ENCODE measurements at places on chromosomes 7 and 10. TPM values are rescaled to one million over a fixed set of nuclear protein-coding genes. Genes with fewer than 3 reads are reported as not detected.

- no peak for DNase-seq
Measured at GRCh38 chr10:124221356-124222317, 128.2 kb upstream of the CHST15 start.

GRCh38 chr7:16727736-16728135, 25.8 kb upstream of the TSPAN13 start:
- DNase-seq = no peak

- no peak for DNase-seq
Measured at GRCh38 chr10:948347-948746, 16.8 kb upstream of the LARP4B start.

DNA sequence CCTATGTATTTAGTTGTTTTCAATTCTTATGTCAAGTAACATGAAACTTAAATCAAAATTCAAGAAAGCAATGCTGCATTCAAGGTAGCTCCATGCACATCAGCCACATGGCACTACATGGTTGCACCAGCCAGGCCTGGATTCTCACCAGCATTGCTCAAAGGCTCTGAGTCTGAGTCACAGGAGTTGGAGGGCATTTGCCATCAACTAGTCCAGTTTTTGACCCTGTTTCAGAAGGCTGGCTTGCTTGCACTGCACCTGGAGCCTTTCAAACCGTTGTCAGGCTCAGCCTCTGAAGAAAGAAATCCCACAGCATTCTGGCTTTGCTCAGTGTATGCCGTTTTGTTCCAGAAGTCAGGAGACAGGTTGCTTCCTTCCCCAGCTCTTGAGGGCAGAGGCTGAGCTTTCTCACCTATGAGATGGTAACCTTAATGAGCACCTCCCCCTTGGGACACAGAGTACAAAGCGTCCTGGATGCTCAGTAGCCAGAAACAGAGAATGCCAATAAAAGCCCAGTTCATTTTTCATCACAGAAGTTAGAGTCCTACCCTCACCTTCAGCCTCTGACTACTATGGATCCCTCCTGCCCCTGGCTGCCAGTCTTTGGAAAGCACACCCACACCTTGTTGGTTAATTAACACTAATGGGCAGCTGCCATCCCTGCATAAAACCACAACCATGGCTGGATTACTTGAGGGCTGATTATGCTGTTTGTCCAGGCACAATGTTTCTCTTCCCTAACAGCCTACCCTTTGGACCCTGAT, 288.4 kb upstream of the LRRTM3 start:
- no peak for DNase-seq

GRCh38 chr7:151472644-151473380, 32.9 kb upstream of the CRYGN start:
- DNase-seq = no peak

DNA sequence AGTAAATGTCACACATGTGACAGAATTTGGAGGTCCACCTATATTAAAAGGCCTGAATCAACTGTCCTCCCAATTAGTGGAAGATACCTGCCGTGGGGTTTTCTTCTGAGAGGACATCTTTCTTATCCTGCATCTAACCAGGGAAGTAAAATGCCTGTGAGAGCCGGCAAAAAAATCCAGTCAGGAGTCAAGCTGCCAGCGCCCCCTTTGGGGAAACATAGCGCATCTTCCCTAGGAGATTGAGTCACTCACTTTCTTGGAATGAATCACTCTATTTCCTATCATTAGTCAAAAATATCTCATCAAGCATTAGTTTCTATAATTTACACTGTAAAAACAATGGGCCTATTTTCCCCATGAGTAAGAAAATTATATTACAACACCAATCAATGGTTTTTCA, 66.4 kb upstream of the ANK3 start:
- no peak for DNase-seq

DNA sequence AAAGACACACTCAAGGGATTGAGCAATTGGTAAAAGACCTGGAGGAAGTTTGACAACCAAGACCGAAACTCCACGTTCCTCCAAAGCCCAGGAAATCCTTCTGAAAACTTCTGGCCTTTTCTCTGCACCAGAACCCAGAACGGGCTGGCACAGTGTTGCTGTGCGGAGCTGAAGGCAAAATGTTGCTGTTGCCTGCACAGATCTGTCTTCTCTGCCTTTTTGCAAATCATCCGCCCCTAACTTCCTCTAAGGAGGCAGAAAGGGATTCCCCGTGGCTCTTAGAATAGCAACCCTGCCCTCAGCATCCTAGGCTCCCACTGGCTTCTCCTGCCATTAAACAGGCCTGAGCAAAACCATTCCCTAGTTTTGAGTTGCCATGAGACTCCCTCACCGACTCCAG, 44.9 kb downstream of the FIGNL1 start:
- no peak for DNase-seq

GRCh38 chr10:132230557-132231210, 43.9 kb downstream of the DPYSL4 start:
- DNase-seq = no peak

DNA sequence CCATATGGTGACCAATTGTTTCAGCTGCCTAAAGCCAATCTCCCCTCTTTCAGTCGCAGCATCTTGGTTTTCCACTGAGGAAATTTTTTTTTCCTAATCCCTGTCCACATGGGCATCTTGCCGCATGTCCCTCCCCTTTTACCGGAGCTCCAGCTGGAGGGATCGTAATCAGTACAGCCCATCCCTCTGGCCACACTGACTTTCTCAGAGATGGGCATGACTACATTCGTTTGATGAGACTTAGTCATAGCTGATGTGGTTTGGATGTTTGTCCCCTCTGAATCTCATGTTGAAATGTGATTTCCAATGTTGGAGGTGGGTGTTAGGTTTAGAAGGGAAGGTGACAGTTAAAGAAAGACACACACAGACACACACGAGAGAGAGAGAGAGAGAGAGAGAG, 186.8 kb upstream of the CXCL12 start:
- DNase-seq = no peak

DNA sequence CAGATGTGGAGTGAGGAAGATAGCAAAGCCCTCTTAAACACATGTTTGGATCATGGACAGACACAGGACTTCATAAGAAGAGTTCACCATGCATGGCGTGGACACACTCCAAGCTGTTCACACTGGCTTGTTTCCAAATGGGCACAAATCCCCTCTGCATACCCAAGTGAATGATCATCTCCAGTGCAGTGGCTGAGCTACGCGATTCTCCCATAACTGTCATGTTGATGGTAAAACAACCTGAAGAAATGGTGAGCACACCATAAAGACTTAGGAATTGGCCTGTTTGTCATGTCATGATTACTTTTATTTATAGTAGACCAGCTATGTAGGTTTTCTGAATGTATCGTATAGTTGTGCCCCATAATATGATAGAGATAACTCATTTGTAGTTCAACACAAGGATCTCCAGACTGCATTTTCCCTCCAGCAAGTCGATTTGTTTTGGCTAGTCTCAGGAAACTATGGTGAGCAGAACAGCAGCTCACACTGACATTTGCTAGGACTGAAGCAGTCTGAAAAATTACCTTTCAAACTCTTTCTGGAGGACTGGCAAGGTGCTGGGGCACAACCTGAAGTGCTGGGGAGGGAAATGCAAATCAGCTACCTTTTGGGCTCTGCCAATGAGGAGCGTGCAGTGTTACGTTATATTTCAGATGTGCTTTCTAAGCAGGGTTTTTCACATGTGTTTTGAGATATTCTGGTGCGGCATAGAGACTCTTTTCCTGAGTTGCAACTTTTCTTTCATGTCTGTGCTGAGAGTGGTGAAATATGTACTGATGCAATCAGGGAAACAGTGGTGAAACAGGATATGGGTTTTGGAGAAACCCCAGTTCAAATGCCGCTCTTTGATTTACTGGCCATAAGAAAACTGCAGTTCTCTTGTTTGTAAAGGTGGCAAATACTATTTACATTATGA, 629.6 kb upstream of the DPP6 start:
- DNase-seq = no peak

DNA sequence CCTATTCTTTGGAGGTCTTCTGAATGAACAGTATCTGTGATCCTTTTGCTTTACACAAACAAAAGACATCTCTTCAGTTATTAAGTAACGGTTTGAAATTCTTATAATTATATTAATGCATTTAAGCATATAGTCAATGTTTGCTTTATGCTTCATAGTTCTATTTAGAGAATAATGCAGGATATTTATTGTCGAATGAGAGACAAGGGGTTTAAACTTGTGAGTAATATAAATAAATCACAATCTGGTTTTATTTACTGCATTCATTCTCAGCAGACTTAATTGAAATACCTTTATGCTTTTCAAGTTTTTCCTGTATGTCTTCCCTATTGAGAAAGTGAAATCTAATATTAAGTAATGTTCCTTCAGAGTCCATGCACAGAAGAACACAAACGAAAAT, 149.5 kb upstream of the LRRN3 start:
- no peak for DNase-seq

SRRM3 gene
- total RNA-seq = 7.6 TPM

H2BK1 gene
- total RNA-seq = not detected

YWHAG gene
- 183 TPM for total RNA-seq

CALCR gene
- total RNA-seq = not detected

Data from cardiac septum (tissue), 1 donor.